ENCODE measurements at places on chromosomes 12 and 14.

GRCh38 chr14:102500158-102500662 is 9.4 kb downstream of the ANKRD9 start:
- DNase-seq = peak; percentile 94

- DNase-seq = no peak
These were observed 216.4 kb downstream of the KLHL28 start for GRCh38 chr14:44745371-44745770.

DNA sequence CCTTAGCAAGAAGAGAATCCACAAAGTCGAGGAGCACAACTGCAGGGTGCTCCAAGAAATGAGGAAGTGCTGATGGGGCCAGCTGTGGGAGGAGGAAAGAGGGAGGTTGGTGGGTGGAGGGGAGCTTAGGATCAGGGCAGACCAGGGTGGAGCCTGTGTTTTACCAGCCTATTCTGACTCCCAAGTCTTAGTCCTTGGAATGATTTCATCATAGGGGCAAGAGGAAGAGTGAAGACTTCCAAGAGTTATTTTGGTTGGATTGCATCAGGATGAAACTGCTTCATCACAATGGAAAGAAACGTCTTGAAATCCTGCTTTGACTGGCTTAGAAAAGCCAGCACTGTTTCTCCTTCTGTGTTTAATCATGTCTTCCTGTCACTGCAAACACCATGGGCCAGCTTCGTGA is 194.0 kb downstream of the DPF3 start:
- DNase-seq = peak; percentile 16

GRCh38 chr14:71467361-71467811 is 464.8 kb upstream of the RGS6 start:
- DNase-seq = no peak

DNA sequence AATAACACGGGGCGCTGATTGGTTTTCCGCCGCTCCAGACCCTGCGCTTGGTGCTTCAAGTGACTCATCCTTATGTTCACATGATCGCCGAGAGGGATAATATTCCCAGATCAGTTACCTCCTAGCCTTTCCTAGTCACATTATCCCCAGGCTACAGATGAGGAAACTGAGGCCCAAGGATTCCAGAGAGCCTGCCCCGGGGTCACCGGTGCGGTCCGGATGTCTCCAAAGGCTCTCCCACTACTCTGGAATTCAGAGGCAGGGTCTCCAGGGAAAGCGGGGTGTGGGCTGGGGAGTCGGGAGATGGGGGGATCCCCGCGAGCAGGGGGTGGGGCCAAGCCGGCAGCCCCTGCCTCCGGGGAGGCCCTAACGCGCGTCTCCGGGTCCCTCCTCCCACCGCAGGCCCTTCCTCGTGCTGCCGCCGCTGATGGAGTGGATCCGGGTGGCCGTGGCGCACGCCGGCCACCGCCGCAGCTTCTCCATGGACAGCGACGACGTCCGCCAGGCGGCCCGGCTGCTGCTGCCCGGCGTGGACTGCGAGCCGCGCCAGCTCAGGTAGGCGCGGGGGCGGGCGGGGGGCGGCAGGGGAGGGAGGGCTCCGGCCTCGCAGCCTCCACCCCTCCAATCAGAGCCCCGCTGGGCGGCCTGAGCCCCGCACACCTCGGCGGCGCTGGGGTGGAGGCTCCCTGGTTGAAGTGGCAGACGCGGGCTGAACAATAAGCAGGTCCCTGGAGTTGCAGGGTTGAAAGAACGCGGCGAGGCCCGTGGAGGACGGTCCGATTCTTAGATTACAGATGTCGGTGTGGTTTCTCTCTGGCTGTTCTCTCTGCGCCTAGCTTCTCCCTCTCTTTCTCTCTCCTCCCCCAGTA is 104.6 kb upstream of the PWP1 start:
- DNase-seq = no peak

DNA sequence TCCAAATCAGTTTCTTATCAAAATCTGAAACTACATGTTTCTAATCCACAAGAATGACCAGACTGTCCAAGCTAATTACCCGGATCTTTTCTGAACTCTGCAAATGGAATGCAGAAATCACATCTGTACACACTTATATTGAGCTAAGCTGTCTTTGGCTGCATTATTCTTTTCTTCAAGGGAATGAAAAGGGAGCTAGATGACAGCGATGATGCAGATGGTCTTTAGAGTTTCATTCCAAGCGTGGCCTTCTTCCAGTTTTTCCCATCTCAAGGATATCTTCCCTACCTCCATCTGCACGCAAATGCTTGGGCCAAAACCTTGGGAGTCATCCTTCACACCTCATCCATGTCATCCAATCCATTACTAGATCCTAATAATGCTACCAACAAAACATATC is 12.6 kb downstream of the KCNH5 start:
- no peak for DNase-seq

DNA sequence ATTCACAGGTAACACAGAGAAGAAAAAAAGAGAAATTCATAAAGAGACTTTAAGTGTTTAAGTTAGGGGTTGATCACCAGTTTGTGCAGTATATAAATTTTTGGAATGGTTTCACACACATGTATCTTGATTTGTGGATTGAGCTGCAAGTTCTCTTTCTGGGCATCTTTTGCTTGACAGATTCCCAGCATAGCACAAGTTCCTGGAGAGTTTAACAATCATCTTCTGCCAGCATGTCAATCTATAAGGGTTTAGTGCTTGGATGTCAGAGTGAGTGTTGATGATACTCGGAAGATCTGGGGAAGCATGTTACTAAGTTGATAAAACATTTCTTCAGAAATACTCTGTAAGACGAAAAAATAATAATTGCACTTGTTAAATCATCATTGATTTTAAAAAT is 43.9 kb upstream of the FGF6 start:
- DNase-seq = no peak

All from mammary epithelial cell (primary cell).